ENCODE measurements at places on chromosomes 3 and 15.

DNA sequence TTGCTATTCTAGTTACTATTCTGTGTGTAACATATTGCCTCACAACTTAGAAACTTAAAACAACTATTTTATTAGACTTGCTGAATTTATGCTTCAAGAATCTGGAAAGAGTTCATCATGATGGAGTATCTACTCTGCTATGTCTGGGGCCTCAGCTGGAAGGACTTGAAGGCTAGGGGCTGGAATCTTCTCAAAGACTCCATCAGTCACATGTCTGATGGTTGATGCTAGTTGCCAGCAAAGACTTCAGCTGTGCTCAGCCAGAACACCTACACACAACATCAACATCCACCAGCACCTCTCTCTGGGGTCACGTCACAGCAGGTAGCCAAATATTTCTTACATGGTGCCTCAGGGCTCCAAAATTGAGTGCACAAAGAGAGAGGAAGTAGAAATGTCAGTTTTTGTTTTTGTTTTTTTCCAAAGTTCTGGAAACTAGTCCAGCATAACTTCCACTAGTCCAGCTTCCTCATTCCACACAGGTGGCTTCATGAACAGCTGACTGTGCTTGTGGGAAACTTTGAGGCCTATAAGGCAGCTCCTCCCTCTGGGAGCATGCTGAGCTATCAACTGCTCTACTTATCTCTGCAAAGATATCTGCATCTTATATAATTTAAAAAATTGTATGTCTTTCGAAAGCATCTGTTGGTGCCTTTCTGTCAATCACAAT lies 325.4 kb upstream of the AGTR1 start:
- DNase-seq = no peak

DNA sequence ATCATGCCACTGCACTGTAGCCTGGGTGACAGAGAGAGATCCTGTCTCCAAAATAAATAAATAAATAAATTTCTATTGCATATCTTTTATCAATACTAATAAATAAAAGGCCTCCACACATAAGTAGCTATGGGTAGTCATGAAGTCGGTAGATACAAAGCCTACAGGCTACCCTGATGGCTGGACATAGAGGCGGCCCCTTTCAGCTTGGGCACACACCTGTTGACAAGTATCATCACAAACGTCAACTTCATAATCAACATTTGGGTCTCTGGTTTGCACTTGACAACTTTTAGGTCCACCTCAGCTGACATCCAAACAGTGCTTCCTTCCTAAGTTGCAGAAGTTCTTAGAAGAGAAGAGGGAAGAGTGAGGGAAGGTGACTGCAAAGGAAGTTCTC lies 53.4 kb downstream of the ITGA11 start:
- no peak for DNase-seq

GRCh38 chr3:180253283-180253682 lies 216.5 kb upstream of the PEX5L start:
- DNase-seq = no peak

GRCh38 chr15:49103002-49103401 lies 52.4 kb downstream of the COPS2 start:
- DNase-seq = no peak

DNA sequence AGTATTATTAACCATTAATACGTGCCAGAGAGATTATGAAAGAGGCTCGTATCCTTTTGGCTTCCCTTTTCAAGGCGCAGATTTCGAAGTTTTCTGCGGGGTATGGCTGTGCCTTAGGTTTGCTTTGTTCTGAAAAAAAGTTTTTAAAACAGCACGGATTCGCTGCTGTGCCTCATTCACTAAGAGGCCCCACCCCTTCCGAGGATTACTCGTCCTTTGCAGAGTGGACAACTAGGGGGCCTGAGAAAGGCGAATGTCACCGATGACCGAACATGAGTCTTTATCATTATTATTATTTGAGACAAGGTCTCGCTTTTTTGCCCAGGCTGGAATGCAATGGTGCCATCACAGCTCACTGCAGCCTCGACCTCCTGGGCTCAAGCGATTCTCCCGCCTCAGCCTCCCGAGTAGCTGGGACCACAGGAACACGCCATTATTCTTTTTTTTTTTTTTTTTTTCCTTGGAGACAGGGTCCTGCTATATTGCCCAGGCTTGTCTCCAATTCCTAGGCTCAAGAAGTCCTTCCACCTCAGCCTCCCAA lies 684 bp upstream of the RPS27L start:
- DNase-seq = no peak

All from posterior cingulate gyrus (tissue), 11 donors.